Peyer's patch (tissue), 4 donors: ENCODE measurements at places on chromosomes 5 and 9. TPM values are rescaled to one million over a fixed set of nuclear protein-coding genes. Genes with fewer than 3 reads are reported as not detected.

DNA sequence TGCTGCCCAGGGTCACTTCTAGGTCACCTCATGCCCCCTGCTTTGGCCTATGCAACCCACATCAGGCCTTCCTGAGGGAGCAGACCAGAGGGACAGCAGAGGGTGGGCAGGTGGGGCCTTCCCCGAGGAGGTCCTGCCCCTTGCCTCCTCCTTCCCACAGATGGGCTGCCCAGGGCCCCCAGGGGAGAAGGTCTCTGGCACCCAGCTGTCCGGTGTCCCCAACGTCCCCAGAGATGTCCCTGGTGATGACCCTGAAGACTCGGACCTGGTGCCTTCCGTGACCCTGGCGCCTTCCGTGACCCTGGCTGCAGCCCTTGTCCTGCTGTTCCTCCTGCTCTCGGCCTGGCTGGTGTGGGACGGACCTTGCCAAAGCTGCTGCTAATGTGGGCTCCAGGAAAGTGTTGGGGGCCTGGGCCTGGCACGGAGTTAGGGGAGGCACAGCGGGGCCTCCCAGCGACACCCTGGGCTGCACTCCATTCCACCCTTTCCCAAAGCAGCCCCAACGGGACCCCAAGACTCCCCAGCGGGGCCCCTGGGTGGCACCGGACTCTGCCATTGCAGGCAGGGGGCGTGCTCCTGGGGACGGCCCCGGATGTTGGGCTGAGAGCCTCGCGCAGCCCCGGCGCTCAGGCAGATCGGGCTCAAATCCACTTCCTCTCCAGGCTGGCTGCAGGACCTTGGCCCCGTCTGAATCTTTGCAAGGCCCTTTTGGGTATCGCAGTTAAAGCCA is 6.8 kb upstream of the SLC2A6 start:
- no peaks in the 10 kb centered on the region for H3K36me3 ChIP-seq
- no peak overlapping the region for H3K27ac ChIP-seq
- H3K4me1 ChIP-seq: no peaks in the 10 kb centered on the region

DNA sequence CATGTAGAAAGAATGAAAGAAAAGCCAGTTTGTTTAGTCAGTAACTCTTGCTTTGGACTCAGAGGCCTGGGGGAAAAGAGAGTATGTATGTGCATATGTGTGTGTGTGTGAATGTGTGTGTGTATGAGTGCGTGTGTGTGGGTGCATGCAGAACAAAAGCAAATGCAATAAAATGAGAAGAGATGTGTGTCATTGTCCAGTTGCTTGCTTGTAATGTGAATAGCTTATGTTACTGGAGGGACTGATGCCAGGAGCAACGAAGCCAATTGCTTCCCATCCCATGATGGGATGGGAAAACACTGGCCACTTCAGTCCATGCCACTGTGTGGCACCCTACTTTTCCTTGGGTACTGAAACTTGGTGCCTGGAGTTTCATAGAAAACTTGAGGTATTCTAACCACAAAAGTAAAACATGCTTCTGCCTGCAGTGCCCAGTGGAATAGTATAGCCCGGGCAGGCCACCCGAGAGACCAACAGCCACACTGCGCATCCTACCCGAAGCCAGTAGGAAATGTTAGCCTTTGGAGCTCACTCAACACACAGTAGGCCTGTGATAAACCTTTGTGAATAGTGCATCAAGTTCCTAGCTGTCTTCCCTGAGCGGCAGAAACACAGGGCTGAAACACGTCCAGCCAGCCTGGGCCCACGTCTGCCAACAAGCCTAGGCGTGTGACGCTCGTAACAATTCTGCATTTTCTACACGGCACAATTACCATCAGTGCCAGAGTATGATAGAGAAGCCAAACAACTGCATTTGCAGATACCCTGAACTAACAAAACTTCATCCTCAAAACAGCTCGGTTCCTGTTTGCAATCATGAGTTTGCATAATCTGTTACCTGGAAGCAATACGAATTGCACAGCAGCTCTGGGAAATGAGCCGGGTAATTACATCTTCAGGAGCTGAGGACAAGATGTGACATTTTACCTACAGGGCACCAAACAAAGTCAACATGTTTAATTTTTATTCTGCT is 198.1 kb downstream of the SYK start:
- no peaks in the 10 kb centered on the region for H3K4me1 ChIP-seq
- no peaks in the 10 kb centered on the region for H3K27me3 ChIP-seq
- no peak overlapping the region for H3K4me3 ChIP-seq

- H3K27me3 ChIP-seq: no peaks in the 10 kb centered on the region
- no peaks in the 10 kb centered on the region for H3K36me3 ChIP-seq
- H3K27ac ChIP-seq: no peak overlapping the region
Observed at GRCh38 chr5:133205204-133205603, 153.4 kb downstream of the HSPA4 start.

PCDHB14 gene
- total RNA-seq: not detected

DNA sequence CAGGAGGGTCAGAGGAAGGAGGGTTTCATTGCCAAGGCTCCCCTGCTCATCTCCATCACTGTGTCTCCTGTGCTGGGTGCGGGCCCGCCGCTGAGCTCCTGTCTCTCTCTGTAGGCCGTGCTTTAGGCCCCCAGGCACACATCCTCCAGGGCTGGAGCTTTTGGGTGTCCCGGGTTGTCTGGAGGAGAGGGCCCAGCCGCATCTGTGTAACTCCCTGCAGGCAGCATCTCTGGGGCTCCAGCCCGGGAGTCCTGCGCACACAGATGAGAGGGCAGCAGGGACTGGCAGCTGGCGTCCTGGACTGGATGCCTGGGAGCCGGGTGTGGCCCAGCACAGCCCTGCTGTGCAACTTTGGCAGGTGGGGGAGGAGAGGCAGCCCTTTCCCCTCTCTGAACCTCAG is 40.2 kb downstream of the LRSAM1 start:
- no peaks in the 10 kb centered on the region for H3K36me3 ChIP-seq
- H3K27ac ChIP-seq: no peak overlapping the region
- H3K4me1 ChIP-seq: peaks cover 21% of the 10 kb centered on the region
- H3K27me3 ChIP-seq: no peaks in the 10 kb centered on the region
- no peak for DNase-seq

GABRB2 gene
- 3.2 TPM for total RNA-seq

GRIN1 gene
- total RNA-seq: not detected

EIF4E1B gene
- not detected for total RNA-seq

DNA sequence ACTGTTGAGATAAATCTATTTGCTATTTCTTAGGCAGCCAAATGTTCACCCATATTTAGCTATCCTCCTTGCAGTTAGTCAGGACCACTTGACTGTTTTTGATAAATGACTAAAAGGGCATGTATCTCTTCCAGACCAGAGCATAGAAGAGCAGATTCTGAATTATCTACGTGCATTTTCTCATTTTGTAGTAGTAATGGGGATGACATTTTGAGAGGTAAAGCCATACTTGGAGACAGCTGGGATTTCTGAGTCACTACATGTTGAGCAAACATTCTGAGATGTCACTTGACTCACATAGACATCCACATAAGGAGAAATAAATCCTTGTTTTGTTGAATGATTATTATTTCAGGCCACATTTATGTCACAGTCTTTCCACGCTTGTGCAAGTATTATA is 297.6 kb downstream of the CDH10 start:
- no peak overlapping the region for H3K4me3 ChIP-seq
- DNase-seq: no peak
- no peaks in the 10 kb centered on the region for H3K27me3 ChIP-seq
- no peaks in the 10 kb centered on the region for H3K4me1 ChIP-seq
- no peaks in the 10 kb centered on the region for H3K36me3 ChIP-seq

C7 gene
- total RNA-seq: 42.2 TPM

DNA sequence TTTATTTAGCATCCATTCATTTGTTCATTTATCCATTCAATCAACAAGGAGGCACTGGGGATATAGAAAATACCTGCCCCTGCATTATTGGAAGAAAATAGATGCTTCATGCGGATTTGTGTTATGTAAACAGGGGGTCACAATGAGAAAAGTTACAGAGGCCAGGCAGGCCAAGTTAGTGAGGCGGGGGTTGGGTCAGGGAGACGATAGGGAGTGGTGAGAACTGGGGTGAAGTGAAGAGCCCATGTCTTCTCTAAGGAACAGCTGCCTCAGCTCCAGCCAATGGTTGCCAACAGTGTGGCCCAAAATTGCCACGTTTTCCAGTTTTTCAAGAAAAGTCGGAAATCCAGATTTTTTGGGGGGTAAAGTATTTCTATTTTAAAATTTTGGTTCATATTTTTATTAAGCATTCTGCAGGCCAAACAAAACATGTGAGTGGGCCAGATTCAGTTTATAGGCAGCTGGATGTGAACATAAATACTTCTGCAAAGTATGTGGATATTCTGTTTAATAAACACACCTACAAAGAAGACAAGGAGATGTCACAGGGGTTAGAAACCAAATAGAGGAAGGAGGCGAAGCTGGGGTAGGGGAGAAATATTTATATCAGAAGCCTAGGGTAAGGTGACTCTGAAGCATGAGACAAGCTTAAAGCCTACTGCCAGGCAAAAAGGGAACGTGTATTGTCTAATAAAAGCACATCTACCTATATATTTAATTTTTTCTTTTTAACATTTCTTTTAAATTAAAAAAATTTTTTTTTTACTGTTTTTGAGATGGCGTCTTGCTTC is 44.0 kb downstream of the ALG2 start:
- no peak overlapping the region for H3K4me3 ChIP-seq
- no peaks in the 10 kb centered on the region for H3K36me3 ChIP-seq
- no peak for DNase-seq
- no peaks in the 10 kb centered on the region for H3K27me3 ChIP-seq
